Activated CD8-positive, alpha-beta T cell treated with anti-CD3 and anti-CD28 coated beads, Interleukin-2, amount 10 ng/mL, durations not matched to agents 7 days and 5 days (primary cell): ENCODE measurements at places on chromosomes 1 and 21. TPM values are rescaled to one million over a fixed set of nuclear protein-coding genes. Genes with fewer than 3 reads are reported as not detected.

Gene CA6
- total RNA-seq: 6.3 TPM

Gene SLC50A1
- 37.5 TPM for total RNA-seq

DNA sequence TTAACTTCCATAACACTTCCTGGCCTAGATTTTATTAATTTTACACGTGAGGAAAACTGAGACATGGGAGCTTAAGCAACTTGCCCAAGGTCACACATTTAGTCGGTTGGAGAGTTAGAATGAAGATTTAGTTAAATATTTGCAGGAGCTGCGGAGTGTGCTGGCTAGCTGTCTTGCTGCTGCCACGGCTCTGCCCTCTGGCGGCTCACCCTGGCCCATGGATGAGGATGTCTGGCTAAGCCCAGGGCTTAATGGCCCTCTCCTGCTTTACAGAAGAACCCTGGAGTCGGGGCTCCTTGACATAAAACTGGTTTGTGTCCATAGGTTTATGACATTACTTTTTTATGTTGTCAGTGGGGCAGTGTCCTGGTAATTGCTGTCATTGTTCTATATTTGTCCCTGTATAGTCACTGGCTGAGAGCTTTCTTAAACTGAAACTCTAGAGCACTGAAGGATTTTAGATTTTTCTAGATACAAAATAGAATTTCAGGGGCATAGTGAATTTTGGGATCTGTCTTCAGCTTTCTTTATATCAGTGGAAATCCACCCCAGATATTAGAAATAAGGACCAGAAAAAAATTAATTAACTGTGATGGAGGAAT is 88.9 kb upstream of the WLS start:
- no peaks in the 10 kb centered on the region for H3K27me3 ChIP-seq
- DNase-seq: no peak
- no peaks in the 10 kb centered on the region for H3K4me1 ChIP-seq
- H3K4me3 ChIP-seq: no peak overlapping the region

DNA sequence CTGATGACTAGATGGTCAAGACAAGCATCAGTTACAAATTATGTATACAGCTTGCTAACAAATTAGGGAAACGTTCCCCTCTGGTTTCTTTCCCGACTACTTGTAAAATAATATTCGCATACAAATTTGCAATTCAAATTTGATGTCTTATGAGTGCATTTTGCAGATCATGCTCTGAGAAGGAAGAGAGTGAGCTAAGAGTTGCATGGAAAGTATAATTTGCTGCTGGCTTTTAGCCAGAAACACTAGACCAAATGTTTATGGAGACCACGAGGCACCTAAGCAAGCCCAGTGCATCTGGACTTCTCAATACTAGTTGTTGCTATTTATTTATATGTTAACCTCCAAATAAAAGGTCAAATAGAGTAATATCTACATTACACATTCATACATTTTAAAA is 216.0 kb downstream of the SMYD3 start:
- no peak overlapping the region for H3K27ac ChIP-seq
- H3K27me3 ChIP-seq: no peaks in the 10 kb centered on the region
- H3K4me3 ChIP-seq: no peak overlapping the region
- peaks cover 3% of the 10 kb centered on the region for H3K4me1 ChIP-seq
- no peaks in the 10 kb centered on the region for H3K36me3 ChIP-seq

- H3K27ac ChIP-seq: no peak overlapping the region
- peak overlapping the region; percentile 62 for H3K4me3 ChIP-seq
- peak; percentile 29 for DNase-seq
- peaks cover 3% of the 10 kb centered on the region for H3K36me3 ChIP-seq
- H3K27me3 ChIP-seq: peaks cover 14% of the 10 kb centered on the region
- peaks cover 8% of the 10 kb centered on the region for H3K4me1 ChIP-seq
Observed at GRCh38 chr1:77888781-77889642, 588 bp downstream of the NEXN start.

GRCh38 chr1:11736746-11737639 is 1.1 kb downstream of the AGTRAP start:
- H3K27ac ChIP-seq: peak overlapping the region; percentile 72
- peak overlapping the region; percentile 98 for H3K4me3 ChIP-seq
- H3K4me1 ChIP-seq: peaks cover 74% of the 10 kb centered on the region

DNA sequence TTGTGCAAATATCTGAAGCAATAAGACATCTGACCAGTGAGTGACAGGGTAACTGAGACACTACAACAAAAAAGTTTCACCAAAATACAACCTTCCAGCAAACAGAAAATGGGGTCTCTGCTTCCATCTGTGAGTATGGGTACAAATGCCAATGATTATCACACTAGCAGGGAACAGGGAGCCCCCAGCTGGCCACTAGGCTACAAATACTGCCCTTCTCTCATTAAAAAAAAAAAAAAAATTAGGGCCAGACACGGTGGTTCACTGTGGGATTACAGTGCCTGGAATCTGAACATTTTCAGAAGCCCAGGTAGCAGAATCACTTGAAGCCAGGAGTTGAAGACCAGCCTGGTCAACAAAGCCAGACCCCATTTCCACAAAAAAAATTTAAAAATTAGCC is 48.4 kb upstream of the EDARADD start:
- peaks cover 10% of the 10 kb centered on the region for H3K27me3 ChIP-seq
- no peak for DNase-seq
- no peaks in the 10 kb centered on the region for H3K36me3 ChIP-seq

GRCh38 chr1:184854496-184855140 is 100.0 kb upstream of the EDEM3 start:
- H3K27ac ChIP-seq: no peak overlapping the region
- peaks cover 10% of the 10 kb centered on the region for H3K36me3 ChIP-seq
- no peak for DNase-seq
- H3K27me3 ChIP-seq: peaks cover 2% of the 10 kb centered on the region
- H3K4me3 ChIP-seq: no peak overlapping the region
- peaks cover 10% of the 10 kb centered on the region for H3K4me1 ChIP-seq

- no peaks in the 10 kb centered on the region for H3K27me3 ChIP-seq
- H3K36me3 ChIP-seq: peaks cover 52% of the 10 kb centered on the region
- DNase-seq: no peak
- no peak overlapping the region for H3K27ac ChIP-seq
- H3K4me3 ChIP-seq: no peak overlapping the region
Observed at GRCh38 chr1:224264321-224264720, 65.7 kb downstream of the NVL start.

GRCh38 chr1:59999006-59999405 is 72.4 kb upstream of the CYP2J2 start:
- H3K4me3 ChIP-seq: no peak overlapping the region
- peaks cover 8% of the 10 kb centered on the region for H3K27me3 ChIP-seq
- no peak for DNase-seq
- no peaks in the 10 kb centered on the region for H3K36me3 ChIP-seq
- H3K4me1 ChIP-seq: no peaks in the 10 kb centered on the region

DNA sequence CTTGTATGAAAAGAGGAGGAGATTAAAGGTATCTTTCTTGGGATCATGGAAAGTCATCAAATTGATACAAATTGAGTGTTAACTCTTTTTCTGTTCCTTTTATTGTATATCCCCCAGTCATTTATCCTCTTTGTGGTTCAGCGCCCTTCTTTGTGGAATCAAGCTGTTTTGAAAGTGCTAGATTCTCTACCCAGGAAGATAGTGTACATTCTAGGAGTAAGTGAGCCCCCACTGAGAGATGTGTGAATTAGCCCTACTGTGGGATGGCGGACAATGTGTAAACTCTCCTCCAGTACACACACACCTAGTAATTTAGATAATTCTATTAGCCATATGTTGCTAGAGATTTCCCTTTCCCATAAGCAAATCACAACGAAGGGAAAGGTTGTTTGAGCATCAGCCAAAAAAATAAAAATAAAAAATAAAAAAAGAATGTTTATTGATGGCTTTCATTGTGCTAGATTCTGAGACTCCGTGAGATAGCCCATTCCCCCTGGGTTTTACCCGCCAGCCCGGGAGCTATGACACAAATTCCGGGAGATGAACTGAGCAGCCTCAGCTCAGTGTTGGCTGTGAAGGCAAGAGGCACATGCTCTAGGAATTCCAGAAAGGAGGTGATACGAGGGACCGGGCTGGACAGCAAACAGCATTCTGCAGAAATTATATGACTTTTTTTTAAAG is 378.4 kb upstream of the RUNX1 start:
- no peak for DNase-seq
- peaks cover 12% of the 10 kb centered on the region for H3K4me1 ChIP-seq
- peaks cover 12% of the 10 kb centered on the region for H3K27me3 ChIP-seq
- peaks cover under 1% of the 10 kb centered on the region for H3K36me3 ChIP-seq
- no peak overlapping the region for H3K4me3 ChIP-seq
- no peak overlapping the region for H3K27ac ChIP-seq

GRCh38 chr21:37207441-37208009 is 59.6 kb downstream of the VPS26C start:
- H3K27ac ChIP-seq: peak overlapping the region; percentile 86
- H3K36me3 ChIP-seq: peaks cover 7% of the 10 kb centered on the region
- H3K4me1 ChIP-seq: peaks cover 26% of the 10 kb centered on the region
- DNase-seq: peak; percentile 37
- H3K27me3 ChIP-seq: peaks cover 4% of the 10 kb centered on the region
- H3K4me3 ChIP-seq: peak overlapping the region; percentile 62
